ENCODE measurements at places on chromosomes 7 and 10. TPM values are rescaled to one million over a fixed set of nuclear protein-coding genes. Genes with fewer than 3 reads are reported as not detected.

MTURN gene
- 32.1 TPM for total RNA-seq

TRIM74 gene
- total RNA-seq = not detected

IFIT2 gene
- 9.0 TPM for total RNA-seq

ACBD7 gene
- 0.72 TPM for total RNA-seq

RTKN2 gene
- 8.0 TPM for total RNA-seq

COL13A1 gene
- total RNA-seq = 1.8 TPM

DNA sequence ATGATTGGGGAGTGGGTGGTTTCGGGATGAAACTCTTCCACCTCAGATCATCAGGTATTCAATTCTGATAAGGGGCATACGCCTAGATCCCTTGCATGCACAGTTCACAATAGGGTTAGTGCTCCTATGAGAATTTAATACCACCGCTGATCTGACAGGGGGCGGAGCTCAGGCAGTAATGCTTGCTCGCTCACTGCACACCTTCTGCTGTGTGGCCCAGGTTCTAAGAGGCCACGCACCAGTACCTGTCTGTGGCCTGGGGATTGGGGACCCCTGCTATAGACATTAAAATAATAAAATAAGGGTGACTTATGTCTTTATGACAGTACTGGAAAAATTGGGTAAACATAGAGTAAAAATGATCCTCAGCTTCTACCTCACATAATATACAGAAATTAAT, 66.1 kb downstream of the SAMD9 start:
- H3K27ac ChIP-seq = no peak overlapping the region
- H3K36me3 ChIP-seq = no peaks in the 10 kb centered on the region
- DNase-seq = no peak
- H3K27me3 ChIP-seq = no peaks in the 10 kb centered on the region
- no peaks in the 10 kb centered on the region for H3K4me1 ChIP-seq
- no peak overlapping the region for H3K4me3 ChIP-seq

DNA sequence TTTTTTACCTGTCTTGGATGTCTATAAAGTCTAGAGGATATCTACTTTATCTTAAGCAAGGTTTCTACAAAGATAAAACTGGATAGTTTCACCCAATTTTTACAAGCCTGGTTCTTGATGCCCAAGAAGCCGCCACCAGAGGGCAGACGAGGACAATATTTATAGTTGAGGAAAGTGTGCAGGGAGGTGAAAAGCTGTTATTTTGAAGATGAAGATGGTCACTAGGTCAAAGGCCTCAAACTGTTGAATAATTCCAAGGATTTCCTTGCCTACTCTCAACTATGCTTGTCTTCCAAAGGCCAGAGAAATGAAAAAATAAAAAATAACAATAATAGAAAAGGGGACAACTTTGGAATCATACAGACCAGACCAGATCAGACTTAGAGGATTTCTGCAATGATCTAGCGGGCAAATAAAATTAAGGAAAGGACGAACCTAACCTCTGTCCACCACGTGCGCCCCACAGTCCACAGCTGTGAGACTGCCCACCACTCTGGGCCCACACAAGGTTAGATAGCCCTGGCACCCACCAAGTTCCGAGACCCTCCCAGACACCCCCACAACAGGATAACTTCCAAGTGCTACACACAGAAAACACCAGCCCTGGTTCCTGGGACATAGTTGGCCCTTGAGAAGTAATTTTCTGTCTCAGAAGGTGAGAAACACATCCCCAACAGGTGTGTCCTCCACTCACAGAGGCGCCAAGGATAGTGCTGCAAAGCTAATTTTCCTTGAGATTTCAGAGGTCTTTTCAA, 2.8 kb downstream of the PKD1L1 start:
- H3K27me3 ChIP-seq = no peaks in the 10 kb centered on the region
- DNase-seq = no peak
- no peak overlapping the region for H3K4me3 ChIP-seq
- H3K27ac ChIP-seq = no peak overlapping the region

DNA sequence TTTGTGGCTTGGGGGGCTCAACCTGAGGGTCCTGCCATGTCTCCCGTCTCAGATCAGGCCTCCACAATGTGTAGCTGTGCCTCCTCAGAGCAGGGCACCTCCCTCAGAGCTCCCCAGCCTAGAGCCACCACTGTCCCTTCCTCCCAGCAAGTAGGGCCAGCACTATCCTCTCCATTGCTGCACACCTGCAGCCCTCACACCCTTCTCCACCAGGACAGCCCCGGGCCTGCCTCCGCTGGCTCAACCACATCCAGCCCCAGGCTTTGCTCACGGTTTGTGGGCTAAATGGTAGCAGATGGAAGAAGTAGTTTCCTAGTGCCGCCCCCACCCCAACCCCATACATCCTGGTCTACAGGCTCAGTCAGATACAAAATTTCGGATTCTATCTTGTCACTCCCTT, 10.1 kb downstream of the NFKB2 start:
- peaks cover 6% of the 10 kb centered on the region for H3K4me1 ChIP-seq
- peaks cover 30% of the 10 kb centered on the region for H3K27me3 ChIP-seq
- no peak overlapping the region for H3K4me3 ChIP-seq

GRCh38 chr10:6204063-6204340, 1.3 kb downstream of the PFKFB3 start:
- peaks cover 25% of the 10 kb centered on the region for H3K4me1 ChIP-seq
- peaks cover 24% of the 10 kb centered on the region for H3K27me3 ChIP-seq
- H3K27ac ChIP-seq = peak overlapping the region; percentile 57
- DNase-seq = peak; percentile 93
- peak overlapping the region; percentile 86 for H3K4me3 ChIP-seq
- H3K36me3 ChIP-seq = no peaks in the 10 kb centered on the region

DNA sequence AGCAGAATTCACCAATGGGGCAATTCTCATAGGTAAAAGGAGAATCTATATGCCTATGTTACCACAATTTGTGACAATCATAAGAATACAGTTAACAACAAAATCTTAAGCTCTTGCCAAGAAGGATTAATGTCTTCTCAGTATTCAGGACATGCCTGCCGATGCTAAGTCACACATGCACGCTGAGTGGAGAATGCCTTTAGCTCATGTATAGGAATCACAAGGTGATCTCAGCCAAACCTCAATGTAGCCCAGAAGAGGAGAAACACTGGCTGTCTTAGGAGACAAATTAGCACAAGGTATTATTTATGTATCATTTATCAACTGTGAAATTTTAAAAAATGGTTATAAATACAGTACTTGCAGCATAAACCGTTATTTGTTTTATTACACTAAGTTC, 2.7 kb downstream of the HTR7 start:
- no peaks in the 10 kb centered on the region for H3K36me3 ChIP-seq
- no peak for DNase-seq
- no peak overlapping the region for H3K27ac ChIP-seq
- H3K4me1 ChIP-seq = peaks cover 22% of the 10 kb centered on the region

DNA sequence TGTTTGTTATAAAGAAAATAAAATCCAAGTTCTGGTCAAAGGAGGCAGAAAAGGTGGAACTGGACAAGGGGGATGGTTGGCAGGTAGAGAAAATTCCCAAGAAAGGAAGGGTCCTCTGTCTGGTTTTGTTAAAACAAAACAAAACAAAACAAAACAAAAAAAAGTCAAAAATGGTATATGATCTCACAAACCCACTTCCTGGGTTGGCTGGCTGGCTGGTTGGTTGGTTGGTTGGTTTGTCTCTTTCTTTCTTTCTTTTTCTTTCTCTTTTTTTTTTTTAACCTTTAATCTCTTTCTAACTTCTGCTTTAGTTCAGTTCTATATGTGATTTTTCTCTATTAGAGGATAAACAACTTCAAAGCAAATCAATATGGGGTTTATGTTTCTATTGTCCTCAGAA, 41.1 kb upstream of the CPN1 start:
- no peaks in the 10 kb centered on the region for H3K27me3 ChIP-seq
- no peaks in the 10 kb centered on the region for H3K36me3 ChIP-seq
- H3K4me3 ChIP-seq = no peak overlapping the region
- no peak overlapping the region for H3K27ac ChIP-seq
- no peak for DNase-seq

DNA sequence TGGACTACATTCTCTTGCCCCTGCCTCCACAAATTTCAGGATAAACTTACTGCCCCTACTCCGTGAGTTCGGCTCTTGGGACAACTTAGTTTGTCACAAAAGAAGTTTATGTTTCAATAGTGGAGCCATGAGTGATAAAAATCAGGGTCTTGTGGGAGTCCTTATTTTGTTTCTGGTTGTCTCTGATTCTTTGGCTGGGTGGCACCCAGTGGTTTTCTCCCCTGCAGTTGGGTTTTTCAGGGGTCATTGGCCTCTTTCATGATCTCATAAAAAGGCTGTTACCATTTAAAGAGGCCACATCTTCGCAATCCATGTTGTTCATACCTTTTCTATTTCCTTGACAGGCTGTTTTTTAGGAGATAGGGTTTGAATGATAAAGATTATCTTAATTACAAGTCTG, 5.5 kb downstream of the TET1 start:
- H3K4me3 ChIP-seq = no peak overlapping the region
- H3K4me1 ChIP-seq = peaks cover 4% of the 10 kb centered on the region
- H3K27me3 ChIP-seq = no peaks in the 10 kb centered on the region
- no peak for DNase-seq
- H3K36me3 ChIP-seq = no peaks in the 10 kb centered on the region

- H3K27me3 ChIP-seq = no peaks in the 10 kb centered on the region
- no peak overlapping the region for H3K4me3 ChIP-seq
- H3K36me3 ChIP-seq = no peaks in the 10 kb centered on the region
- no peak for DNase-seq
- no peaks in the 10 kb centered on the region for H3K4me1 ChIP-seq
Observed at GRCh38 chr10:131574363-131574706, 262.8 kb upstream of the TCERG1L start.

- no peak overlapping the region for H3K27ac ChIP-seq
- no peaks in the 10 kb centered on the region for H3K36me3 ChIP-seq
- H3K4me3 ChIP-seq = no peak overlapping the region
- no peaks in the 10 kb centered on the region for H3K4me1 ChIP-seq
Observed at GRCh38 chr10:56466005-56466404, 104.9 kb upstream of the ZWINT start.

GRCh38 chr7:134941185-134941900, 45.0 kb upstream of the AGBL3 start:
- H3K27ac ChIP-seq = peak overlapping the region; percentile 70
- no peak overlapping the region for H3K4me3 ChIP-seq
- no peaks in the 10 kb centered on the region for H3K27me3 ChIP-seq
- peaks cover 94% of the 10 kb centered on the region for H3K36me3 ChIP-seq
- peaks cover 46% of the 10 kb centered on the region for H3K4me1 ChIP-seq
- DNase-seq = no peak

- H3K4me3 ChIP-seq = no peak overlapping the region
- H3K36me3 ChIP-seq = peaks cover 42% of the 10 kb centered on the region
- no peak overlapping the region for H3K27ac ChIP-seq
- no peaks in the 10 kb centered on the region for H3K27me3 ChIP-seq
Observed at GRCh38 chr7:76020031-76020714, 25.8 kb upstream of the TMEM120A start.

- H3K36me3 ChIP-seq = no peaks in the 10 kb centered on the region
- no peak for DNase-seq
- no peaks in the 10 kb centered on the region for H3K4me1 ChIP-seq
- H3K27ac ChIP-seq = no peak overlapping the region
Observed at GRCh38 chr10:117686606-117687005, 144.1 kb downstream of the EMX2 start.

DNA sequence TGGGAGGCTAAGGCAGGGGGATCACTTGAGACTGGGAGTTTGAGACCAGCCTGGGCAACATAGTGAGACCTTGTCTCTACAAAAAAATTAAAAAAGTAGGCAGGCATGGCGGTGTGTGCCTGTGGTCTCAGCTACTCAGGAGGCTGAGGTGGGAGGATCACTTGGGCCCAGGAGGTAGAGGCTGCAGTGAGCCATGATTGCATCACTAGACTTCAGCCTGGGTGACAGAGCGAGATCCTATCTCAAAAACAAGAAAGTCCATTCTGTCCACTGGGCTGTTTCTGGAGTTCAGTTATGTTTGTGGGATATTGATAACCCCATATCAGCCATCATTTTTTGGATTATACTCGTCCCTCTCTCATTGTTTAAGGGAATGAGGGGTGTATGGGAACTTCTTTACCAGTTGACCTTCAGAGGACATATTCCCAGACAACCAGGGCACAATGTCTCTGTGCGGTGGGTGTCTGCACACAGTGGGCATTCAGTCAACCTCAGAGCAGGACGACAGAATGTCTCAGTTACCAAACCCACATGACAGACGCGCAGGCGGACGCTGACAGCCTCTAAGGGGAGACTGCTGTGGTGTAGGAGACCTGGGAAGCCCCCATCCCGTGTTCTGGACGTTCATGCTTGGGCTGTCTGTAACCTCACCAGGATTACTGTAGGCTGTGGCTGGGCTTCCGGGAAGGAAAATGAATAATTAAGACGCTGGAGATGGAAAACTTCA, 69.4 kb downstream of the CARD11 start:
- no peaks in the 10 kb centered on the region for H3K4me1 ChIP-seq
- H3K36me3 ChIP-seq = no peaks in the 10 kb centered on the region
- no peak overlapping the region for H3K4me3 ChIP-seq
- no peaks in the 10 kb centered on the region for H3K27me3 ChIP-seq
- no peak overlapping the region for H3K27ac ChIP-seq

GRCh38 chr10:3413937-3414666, 241.5 kb upstream of the PITRM1 start:
- H3K4me1 ChIP-seq = no peaks in the 10 kb centered on the region
- no peak overlapping the region for H3K27ac ChIP-seq
- peaks cover 38% of the 10 kb centered on the region for H3K27me3 ChIP-seq
- peak; percentile 53 for DNase-seq

GRCh38 chr10:17729630-17730029, 22.4 kb upstream of the TMEM236 start:
- no peaks in the 10 kb centered on the region for H3K4me1 ChIP-seq
- H3K27me3 ChIP-seq = no peaks in the 10 kb centered on the region
- H3K36me3 ChIP-seq = no peaks in the 10 kb centered on the region
- no peak overlapping the region for H3K4me3 ChIP-seq

DNA sequence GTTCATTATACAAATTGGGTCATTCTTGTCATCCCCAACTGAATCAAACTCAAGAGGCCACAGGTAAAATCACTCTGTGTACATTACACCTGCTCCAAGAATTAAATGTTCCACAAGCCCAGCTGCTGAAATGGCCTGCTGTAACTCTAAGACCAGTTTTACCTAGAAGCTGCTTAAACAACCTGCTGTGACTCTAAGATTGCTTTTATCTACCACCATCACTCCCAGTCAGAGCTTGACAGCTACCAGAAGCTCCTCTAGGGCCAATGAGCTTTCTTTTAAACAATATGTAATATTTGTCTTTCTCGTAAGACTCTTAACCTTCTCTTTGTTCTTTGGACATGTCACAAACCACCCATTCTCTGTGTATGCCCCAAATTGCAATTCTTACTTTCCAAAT, 141.8 kb upstream of the LRGUK start:
- H3K4me3 ChIP-seq = no peak overlapping the region
- no peaks in the 10 kb centered on the region for H3K36me3 ChIP-seq
- H3K27ac ChIP-seq = no peak overlapping the region
- H3K27me3 ChIP-seq = no peaks in the 10 kb centered on the region
- DNase-seq = no peak
- H3K4me1 ChIP-seq = no peaks in the 10 kb centered on the region

GRCh38 chr10:89047397-89047796, 56.8 kb downstream of the FAS start:
- H3K27me3 ChIP-seq = no peaks in the 10 kb centered on the region
- no peak for DNase-seq
- H3K27ac ChIP-seq = no peak overlapping the region
- H3K4me1 ChIP-seq = no peaks in the 10 kb centered on the region
- H3K4me3 ChIP-seq = no peak overlapping the region
- H3K36me3 ChIP-seq = no peaks in the 10 kb centered on the region

GRCh38 chr10:10528563-10528910, 489.1 kb upstream of the CELF2 start:
- no peak for DNase-seq
- no peaks in the 10 kb centered on the region for H3K36me3 ChIP-seq
- no peak overlapping the region for H3K4me3 ChIP-seq
- no peak overlapping the region for H3K27ac ChIP-seq
- H3K27me3 ChIP-seq = no peaks in the 10 kb centered on the region

- H3K4me3 ChIP-seq = peak overlapping the region; percentile 39
- DNase-seq = peak; percentile 37
- peaks cover 15% of the 10 kb centered on the region for H3K4me1 ChIP-seq
- H3K36me3 ChIP-seq = no peaks in the 10 kb centered on the region
- no peaks in the 10 kb centered on the region for H3K27me3 ChIP-seq
Observed at GRCh38 chr10:34537629-34538231, 277.4 kb downstream of the PARD3 start.
